ENCODE measurements at places on chromosomes 12 and 14.

DNA sequence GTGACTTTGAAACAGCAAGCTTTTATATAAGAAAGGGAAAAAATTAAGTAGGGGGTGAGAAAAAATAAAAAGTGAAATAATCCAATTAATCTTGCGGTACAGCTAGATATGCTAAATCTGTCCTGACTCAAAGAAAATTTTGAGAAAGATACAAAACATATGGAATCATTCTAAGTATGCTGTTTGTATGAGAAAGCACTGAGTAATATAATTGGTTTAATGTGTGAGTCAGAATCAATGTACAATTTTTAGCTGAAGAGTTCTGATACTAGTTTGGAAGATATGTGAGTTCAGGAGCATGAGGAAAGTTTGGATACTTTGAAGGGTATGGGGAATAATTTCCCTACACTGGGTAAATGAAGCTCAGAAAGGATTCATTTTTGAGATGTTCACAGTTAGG, 190.9 kb upstream of the RASSF8 start:
- DNase-seq: no peak

- DNase-seq: no peak
Measured at GRCh38 chr14:40414386-40414785, 982.2 kb upstream of the FBXO33 start.

GRCh38 chr14:61178226-61179060, 102.7 kb downstream of the TMEM30B start:
- peak; percentile 95 for DNase-seq

GRCh38 chr14:43900173-43900655, 606.9 kb downstream of the FSCB start:
- DNase-seq: no peak

DNA sequence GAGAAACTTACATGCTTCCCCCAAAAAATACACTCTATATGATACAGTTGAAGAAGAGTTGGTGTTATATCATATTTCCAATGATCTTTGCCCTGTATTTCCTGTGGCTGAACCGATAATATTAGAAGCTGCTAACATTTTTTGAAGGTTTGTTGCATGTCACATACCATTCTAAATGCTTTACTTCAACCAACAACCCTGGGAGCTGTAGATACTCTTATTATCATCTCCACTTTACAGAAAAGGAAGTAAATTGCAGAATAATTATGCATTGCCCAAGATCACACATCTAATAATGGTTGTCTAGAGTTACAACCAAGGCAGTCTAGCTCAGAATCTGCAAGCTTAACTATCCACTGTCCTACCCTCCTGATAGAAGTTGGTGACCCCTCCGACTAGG, 182.8 kb downstream of the NUAK1 start:
- no peak for DNase-seq

GRCh38 chr12:1844661-1845409, 24.5 kb downstream of the LRTM2 start:
- DNase-seq: no peak

- DNase-seq: no peak
Measured at GRCh38 chr12:29455087-29455486, 42.4 kb downstream of the OVCH1 start.

DNA sequence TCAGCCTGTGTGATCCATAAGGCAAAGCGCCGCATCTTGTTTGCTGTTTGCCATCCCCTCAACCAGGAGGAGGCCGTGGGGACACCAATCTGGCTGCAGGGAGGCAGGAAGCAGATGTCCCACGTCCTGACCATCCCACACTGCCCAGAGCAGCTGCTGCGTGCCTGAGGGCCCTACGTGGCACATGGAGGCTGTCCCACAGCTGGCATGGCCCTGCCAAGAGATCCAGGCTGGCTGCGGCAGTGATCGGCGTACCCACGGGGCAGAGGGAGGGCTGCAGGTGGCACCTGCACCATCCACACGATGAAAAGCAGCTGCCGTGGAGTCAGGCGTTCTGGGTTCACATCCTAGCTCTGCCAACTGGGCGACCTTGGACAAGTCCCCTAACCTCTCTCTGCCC, 42.0 kb downstream of the NCOR2 start:
- DNase-seq: no peak

DNA sequence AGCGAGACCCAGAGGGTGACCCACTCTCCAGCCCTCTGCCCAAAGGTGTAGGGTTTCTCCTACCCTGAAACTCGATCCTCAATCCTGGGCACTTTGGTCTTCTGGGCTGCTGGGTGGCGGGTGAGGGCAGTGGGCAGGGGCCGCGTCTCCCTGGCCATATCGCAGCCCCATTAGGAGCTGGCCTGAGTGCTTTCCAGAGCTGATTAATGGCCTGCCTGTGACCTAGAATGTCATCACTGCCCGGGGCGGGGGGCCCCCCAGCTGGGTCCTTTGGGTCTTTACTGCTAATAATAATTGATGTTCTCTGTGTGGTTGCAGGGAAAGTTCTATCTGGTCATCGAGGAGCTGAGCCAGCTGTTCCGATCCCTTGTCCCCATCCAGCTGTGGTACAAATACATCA, 47.8 kb downstream of the HRK start:
- DNase-seq: no peak

DNA sequence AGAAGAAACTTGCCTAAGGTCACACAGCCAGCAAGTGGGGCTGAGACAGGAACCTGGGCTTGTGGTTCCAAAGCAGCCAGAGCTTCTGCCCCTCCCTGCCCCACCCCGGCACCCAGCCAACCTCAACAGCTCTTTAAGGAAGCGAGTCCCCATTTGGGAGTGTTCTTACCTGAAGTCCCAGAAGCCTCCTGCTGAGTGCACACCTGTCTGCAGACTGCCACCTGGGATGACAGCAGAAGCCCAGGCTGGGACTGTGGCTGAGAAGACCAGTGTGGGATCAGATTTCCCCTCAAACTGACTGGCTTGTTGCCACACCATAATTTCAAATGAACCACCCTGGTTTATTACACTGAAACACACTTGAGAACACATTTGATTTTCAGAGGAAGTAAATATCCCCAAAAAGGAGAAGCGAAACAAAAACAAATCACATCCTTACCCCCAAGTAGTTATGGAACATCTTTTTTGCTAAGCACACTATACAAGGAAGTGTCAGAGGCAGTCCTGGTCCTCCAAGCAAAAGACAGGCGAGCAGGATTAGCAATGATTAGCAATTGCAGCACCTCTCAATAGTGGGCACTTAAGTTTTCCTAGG, 6.3 kb upstream of the RIN3 start:
- no peak for DNase-seq

- no peak for DNase-seq
Measured at GRCh38 chr12:93091886-93092648, 163.0 kb upstream of the EEA1 start.

DNA sequence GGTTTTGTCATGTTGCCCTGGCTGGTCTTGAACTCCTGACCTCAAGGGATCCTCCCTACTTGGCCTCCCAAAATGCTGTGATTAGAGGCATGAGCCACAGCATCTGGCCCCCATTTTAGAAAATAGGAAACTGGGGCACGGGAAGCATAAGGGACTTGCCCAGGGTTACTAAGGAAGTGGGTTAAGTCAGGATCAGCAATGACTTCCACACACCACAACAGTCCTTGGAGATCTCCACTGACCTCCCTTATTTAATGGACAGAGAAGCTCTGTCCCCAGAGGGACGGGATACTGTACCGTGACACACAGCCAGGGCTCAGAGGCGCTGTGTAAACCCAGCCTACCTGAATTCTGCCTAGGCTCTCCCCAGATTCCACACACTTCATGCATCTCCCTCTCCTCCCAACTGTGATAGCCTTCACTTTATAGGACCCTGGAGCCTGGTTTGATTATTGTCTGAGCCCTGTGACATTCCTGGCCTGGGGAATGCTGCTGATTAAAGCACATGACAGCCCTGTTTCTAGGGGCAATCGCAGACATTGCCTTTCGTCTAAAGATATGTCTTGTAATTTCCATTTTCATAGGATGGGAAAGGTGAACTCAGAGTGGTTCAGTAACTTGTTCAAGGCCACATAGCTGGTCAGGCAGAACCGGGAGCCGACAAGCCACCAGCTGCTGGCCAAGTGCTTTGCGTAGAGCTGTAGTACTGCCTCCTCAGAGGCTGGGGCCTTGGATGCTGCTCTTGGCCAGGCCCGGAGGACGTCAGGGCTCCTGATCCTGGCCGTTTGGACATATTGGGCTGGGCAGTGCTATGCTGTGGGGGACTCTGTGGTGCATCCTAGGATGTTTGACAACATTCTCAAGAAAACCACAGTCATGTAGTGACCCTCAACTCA, 20.8 kb downstream of the SERPINA1 start:
- no peak for DNase-seq

GRCh38 chr14:26966908-26967307, 369.1 kb upstream of the NOVA1 start:
- no peak for DNase-seq

DNA sequence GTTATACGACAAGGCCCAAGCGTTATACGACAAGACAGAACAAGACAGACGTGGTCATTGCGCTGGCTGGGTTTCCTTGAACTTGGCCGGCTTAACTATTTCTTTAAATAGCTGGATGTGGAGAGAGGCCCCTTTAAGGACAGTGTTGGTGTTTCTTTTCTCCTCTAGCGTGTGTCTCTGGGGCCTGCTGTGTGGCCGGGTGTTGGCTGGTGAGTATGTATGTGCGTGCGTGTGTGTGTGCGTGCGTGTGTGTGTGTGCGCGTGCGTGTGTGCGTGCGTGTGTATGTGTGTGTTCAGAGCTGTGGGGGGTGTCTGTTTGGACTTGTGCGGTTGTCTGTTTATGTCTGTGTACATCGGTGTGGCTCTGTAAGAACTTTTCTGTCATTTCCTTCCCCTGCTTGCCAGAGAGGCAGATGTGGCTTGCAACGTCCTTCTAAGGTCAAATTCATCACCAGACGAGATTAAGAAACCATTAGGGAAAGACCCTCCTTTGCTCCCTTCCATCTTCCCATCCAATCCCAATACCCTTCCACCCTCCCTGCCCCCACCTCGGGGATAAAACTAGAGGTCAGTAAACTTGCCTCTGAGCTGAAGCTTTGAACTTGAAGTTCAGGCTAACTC, 78.6 kb upstream of the TBX3 start:
- no peak for DNase-seq

DNA sequence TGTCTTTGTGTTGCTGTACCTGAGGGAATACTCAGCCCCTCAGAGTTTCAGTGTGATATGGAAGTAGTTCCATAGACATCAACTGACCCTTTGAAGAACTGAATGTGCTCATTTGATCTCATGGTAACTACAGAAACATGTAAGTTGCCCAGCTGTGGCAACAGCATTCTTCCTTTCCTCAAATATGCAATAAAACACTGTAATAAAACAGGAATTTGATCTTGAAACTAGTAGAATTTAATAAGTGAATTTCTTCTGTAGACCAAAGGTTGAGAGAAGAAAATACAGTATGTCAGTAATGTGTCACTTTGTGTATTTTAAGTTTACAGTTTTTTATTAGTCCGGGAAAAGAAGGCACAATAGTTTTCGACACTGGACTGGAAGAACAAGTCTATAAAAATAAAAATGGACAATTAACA, 31.9 kb downstream of the KCTD10 start:
- DNase-seq: no peak

DNA sequence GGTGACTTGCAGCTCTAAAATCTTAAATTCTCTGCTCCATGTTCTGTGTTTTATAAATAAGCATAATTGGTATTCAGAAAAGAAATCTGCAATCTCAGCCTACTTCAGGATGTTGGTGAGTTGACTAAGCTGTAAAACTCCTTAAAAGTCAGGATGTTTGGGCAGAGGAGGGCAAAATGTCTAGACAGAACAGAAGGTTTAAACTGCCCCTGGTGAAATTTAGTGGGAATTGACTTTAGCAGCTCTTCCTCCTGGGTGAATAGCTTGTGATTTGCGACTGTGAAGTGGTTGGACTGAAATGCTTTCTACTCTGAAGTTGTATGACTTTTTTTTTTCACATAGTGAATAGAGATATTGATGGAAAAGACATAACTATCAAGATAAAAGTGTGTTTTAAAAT, 85.8 kb downstream of the CAND1 start:
- no peak for DNase-seq

- no peak for DNase-seq
Measured at GRCh38 chr14:79090641-79091180, 920.5 kb downstream of the NRXN3 start.

DNA sequence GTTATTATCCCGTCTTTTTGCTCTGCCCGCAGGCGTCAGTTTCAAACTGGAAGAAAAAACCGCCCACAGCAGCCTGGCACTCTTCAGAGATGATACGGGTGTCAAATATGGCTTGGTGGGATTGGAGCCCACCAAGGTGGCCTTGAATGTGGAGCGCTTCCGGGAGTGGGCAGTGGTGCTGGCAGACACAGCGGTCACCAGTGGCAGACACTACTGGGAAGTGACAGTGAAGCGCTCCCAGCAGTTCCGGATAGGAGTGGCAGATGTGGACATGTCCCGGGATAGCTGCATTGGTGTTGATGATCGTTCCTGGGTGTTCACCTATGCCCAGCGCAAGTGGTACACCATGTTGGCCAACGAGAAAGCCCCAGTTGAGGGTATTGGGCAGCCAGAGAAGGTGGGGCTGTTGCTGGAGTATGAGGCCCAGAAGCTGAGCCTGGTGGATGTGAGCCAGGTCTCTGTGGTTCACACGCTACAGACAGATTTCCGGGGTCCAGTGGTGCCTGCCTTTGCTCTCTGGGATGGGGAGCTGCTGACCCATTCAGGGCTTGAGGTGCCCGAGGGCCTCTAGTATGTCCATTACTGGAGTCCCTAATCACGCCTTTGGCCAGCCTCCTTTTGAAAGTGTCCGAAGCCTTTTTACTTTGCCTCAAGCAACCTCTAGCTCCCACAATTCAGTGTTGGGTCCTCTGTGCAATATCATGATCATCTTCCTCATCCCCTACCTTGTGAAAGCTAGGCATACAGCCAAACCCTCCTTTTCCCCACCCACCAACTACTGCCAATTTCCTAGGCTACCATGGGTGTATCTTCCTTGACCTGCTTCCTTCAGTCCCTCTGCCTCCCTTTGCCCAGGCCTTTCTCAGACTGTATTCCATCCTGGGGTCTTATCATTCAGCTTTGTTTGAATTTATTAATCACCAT, 891 bp downstream of the SPRYD4 start:
- DNase-seq: no peak

DNA sequence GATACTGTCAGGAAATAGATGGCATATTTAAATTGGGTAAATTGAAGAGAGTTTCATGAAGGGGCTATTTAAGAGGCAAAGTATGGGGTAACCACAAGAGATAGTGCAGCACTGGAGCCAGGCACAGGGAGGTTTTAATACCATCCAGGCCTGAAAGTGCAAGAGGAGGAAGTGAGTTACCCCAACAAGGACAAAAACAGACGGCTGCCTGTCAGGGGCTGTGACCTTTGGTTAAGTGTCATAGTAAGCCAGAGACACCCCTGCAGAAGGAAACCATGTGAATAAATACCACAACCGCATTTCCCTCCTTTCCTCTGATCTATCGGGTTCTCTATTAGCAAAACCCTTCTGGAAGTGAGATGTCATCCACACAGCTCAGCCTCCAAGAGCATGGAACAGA, 122.0 kb upstream of the DHRS4 start:
- no peak for DNase-seq

DNA sequence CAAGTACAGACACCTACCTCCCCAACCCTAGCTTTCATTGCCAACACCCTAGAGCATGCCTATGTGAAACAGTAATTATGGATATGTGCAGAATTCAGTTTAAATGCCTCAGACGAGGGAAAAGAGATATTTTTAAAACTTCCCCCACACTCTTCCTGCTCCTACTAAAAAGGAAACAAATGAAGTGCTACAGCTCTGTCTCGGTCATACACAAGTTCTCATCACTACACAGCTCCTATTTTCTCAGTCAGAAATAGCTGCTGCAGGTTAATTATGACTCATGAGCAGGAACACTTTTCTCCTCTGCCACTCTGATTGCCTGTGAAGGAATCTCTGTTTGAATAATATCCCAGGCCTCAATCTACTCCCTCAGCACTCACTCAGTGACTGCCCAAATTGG, 703.6 kb upstream of the FLRT2 start:
- no peak for DNase-seq

Measured in non-pigmented ciliary epithelial cell (primary cell).